Trophoblast cell (in vitro differentiated cells and primary cell): ENCODE measurements at places on chromosomes 4 and X.

DNA sequence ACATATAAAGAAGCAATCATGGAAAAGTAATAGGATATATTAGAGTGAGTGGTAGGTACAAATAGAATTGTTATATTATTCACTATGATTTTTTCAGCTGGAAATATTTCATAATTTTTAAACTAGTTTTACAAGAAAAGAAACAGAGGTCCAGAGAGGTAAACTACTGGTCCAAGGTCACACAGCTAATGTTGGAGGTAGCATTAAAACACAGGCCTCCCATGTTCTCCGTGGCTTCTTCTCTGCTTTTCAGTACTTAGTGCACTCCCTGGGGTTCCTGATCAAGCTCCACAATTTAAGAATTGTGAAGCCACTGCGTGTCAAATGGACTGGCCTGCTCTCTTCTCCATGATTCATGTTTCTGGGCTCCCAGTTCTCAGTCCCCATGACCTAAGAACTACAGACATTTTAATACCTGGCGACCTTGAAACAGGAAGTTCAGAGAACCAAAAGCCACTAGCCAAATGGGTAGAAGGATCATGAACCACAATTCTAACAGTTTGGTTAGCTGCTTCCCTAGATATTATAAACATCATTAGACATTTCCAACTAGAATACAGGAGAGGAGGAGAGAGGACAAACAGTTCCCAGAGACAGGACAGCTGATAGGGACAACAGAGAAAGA, 172.0 kb upstream of the KLF3 start:
- no peak for DNase-seq

DNA sequence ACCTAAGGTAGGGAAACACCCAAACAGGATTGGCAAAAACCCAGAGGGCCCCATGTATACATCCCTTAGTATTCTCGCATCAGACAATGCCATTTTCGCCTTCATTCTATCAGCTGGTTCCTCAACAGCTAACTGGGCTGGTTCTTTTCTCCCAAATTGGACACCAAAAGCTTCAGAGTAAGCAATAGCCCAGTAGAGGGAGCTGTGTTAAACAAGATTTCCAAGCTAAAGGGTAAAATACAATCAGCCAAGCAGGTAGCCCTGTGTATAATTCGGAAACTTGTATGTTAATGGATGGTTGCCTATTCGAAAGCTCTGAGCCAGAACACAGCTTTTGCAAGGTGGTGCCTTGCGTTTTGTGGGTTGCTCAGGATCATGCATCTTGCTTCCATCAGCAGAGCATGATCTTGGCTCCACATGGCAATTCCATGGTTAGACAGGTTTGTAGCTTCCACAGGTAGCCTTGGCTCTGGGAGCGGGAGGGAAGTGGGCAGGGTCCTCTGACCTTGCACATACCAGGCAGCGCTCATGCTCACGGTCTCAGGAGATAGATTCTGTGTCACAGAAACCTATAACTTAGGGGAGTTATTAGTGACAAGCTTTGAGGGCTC, 115.2 kb upstream of the LNX1 start:
- DNase-seq: peak; percentile 19

DNA sequence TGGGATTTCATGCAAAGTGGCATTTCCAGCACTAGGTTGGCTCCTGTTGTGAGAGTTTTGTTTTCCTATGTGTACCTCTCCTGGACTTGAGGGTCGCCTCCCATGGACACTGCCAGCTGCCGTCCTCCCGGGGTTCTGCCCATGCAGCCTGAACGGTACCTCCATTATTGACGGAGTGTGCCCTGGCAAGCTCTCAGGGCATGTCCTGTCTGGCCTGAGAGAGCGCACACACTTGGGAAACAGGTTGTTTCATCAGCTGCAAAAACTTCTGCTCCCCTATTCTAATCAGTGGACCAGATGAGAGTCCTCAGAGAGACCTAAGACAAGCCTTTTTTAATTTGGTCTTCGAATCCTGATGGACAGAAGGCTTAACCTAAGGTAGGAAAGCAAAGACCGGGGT, 56.6 kb upstream of the HOPX start:
- no peak for DNase-seq

DNA sequence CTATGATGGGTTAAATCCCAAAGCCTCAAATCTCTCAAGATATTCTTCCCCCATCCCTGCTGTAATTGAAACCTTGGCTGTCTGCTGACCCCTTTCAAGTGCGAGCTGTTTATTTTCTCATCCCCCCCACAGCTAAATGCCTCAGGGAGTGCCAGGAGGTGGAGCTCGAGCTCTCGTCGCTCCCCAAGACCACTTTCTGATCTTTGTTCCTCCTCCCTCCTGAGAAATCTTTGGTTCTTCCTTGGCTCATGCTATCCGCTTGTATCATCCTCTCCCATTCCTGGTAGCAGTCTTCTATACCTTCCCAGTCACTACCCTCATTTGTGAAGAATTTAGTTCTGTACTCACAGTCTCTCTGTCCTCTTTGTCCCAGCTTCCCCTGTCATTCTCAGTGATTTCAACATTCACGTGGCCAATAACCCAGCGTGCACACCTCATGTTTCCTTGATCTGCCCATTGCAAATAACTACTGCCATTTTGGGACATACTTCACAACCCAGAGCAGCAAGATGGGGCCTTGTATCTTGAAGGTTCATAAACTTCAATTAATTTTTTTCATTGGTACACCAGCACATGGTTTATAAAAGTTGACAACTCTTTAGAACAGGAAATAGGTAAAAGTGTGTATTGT, 9.2 kb upstream of the SLC25A43 start:
- DNase-seq: no peak

GRCh38 chr4:15400981-15401671, 26.7 kb upstream of the C1QTNF7 start:
- DNase-seq: peak; percentile 75

GRCh38 chrX:21717802-21718201, 40.1 kb downstream of the SMPX start:
- no peak for DNase-seq

GRCh38 chrX:40845331-40845911, 110.1 kb upstream of the MED14 start:
- no peak for DNase-seq

DNA sequence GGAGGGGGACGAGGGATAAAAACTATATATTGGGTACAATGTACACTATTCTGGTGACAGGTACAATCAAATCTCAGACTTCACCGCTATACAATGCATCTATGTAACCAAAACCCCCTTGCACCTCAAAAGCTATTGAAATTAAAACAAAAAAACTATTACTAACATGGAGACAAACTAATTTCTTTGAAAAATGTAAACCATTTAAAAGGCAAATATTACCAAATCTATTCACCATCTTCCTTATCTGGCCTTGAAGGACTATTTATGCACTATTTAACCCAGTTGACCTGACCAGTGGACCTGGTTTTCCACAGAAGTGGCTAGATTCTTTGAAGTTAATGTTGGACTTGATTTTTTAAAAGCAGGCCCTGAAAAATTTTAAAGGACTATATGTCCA, 212.3 kb upstream of the RPS6KA3 start:
- DNase-seq: no peak

DNA sequence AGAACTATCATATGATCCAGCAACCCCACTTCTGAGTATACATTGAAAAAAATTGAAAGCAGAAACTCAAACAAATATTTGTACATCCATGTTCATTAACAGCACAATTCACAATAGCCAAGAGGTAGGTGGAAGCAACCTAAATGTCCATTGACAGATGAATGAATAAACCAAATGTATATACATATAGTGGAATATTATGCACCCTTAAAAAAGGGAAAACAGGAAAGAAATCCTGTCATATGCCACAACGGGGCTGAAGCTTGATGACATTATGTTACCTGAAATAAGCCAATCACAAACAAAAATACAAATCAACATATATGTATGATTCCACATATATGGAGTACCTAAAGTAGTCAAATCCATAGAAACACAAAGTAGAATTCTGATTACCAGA, 68.0 kb downstream of the ZAR1 start:
- DNase-seq: no peak

DNA sequence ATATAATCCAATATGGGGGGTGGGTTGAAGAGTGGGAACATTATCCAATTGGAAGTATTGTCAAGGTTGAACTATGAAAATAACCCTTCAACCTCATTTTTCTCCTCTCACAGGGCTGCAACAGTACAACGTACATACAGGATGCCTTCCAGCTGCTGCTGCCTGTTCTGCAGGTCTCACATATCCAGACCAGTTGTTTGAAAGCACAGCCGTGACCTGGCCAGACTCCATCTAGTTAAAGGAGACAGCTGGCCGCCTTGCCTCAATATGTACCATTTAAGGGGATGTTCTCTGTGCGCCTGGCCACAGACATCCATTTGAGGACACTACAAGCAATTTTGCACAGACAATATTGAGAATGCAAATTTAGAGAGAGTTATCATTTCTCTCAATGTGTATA, 75.7 kb downstream of the FAM114A1 start:
- no peak for DNase-seq

DNA sequence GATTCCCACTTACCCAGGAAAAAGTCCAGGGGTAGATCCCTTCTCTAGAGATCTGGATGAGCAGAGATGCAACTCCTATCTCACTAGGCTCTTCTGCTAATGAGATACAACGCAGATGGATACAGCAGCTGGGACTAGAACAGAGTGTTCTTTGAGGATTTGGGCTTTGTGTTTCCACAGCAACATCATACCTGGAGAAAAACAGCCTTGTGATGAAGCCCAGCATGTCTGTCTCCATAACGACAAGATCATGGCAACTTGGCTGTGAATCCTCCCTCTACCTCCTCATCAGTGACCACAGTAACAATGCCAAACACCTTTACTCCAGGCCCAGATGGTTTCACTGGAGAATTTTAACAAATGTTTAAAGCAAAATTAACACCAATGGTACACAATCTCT, 80.1 kb downstream of the RCHY1 start:
- DNase-seq: no peak

GRCh38 chrX:1661048-1661921, 46.4 kb downstream of the ASMT start:
- DNase-seq: peak; percentile 44

DNA sequence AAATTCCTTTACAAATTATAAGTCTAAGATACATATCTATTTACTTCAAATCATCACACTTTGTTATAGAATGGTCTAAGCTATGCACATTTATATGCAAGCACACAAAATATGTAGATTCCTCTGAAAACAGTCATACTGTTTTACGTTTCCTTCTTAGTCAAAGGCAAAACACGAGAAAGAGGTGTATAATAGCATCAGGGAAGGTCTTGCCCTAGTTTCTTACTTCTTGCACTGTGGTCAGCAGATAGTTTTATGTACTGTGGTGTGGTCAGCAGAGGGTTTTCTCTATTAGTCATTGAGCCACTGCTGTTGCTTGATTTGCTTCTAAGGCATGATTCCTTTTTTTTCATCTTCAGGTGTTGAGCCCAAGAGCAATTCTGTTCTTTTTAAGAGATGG, 117.7 kb downstream of the ADAM29 start:
- DNase-seq: peak; percentile 30

DNA sequence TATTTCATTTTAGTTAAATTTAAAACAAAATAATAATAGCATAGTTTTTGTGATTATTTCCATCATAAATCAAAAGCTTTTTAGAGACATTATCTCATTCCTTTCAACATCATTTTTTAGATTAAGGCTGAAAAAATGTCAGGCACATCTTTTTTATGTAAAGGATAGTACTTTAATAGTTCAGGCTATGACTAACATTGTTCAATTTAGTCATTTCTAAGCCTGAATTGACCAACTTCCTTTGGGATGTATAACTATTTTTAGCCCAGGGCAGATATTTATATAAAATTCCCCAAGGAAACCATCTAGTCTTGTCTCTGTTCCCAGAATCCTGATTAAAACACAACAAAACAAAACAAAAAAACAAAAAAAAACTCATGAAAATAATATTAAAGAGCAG, 145.6 kb upstream of the PCDH18 start:
- no peak for DNase-seq

- no peak for DNase-seq
Measured at GRCh38 chr4:150305995-150306394, 227.8 kb downstream of the DCLK2 start.

DNA sequence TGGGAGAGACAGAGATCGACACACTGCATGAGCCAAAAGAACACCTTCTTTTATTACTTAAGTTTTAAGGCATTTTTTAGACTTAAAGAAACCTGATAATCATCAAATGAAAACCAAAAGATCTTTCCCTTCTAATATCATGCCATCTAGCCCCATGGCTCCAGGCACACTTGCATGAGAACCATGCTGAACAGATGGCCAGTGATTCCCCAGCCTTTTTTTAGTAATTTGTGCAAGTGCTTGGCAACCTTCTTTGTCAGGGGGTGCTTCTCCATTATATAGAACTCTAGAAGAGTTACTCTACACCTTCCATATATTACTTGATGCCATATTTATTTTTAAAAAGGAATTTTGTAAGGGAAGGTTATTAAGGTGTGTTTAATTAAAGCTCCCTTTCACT, 182.2 kb upstream of the TEX13C start:
- DNase-seq: no peak

- DNase-seq: no peak
Measured at GRCh38 chr4:154029171-154029570, 240.3 kb upstream of the SFRP2 start.

GRCh38 chr4:66920514-66920913, 624.8 kb downstream of the CENPC start:
- no peak for DNase-seq

- DNase-seq: no peak
Measured at GRCh38 chr4:87046121-87046551, 111.3 kb downstream of the AFF1 start.

DNA sequence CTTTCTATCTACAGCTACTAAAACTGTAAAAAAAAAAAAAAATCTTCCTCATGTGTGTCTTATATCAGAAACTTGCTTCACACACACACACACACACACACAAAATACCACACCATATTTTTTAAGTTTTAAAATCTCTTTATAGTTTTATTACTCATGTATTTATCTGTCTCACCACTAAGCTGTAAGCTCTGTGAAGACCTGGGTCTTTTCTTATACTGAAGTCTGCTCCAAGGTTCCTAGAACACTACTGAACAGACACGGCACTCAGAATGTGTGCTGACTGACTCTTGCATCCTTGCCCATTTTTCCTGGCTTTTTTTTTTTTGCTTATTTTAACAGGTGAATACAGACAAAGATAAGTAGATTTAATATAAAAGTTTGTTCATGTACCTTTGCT, 135.6 kb upstream of the CXXC4 start:
- no peak for DNase-seq

GRCh38 chr4:176548571-176548970, 228.8 kb downstream of the SPCS3 start:
- DNase-seq: no peak

- no peak for DNase-seq
Measured at GRCh38 chr4:153322791-153323190, 21.7 kb upstream of the MND1 start.

GRCh38 chrX:152528193-152528592, 77.1 kb upstream of the GABRA3 start:
- DNase-seq: no peak
